ENCODE measurements at places on chromosomes 16 and 17.

DNA sequence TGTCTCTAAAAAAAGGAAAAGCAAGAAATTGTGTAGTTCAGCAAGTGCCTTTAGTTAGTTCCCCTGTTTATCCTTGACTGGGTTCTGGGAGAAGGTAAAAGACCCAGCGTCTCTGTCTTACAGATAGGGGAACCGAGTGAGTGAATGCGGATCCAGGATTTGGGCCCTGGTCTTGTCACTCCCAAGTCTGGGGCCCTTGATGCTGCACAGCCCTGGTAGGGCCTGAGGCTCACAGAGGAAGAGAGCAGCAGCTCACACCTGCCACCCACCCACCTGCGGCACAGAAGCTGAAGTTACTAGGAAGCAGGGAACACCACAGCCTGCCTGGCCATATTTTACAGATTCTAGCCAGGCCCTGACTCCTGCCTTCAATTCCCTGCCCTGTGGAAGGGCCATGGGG lies 22.2 kb downstream of the LASP1 start:
- DNase-seq = no peak

GRCh38 chr17:77677630-77678029 lies 280.9 kb upstream of the TNRC6C start:
- no peak for DNase-seq

DNA sequence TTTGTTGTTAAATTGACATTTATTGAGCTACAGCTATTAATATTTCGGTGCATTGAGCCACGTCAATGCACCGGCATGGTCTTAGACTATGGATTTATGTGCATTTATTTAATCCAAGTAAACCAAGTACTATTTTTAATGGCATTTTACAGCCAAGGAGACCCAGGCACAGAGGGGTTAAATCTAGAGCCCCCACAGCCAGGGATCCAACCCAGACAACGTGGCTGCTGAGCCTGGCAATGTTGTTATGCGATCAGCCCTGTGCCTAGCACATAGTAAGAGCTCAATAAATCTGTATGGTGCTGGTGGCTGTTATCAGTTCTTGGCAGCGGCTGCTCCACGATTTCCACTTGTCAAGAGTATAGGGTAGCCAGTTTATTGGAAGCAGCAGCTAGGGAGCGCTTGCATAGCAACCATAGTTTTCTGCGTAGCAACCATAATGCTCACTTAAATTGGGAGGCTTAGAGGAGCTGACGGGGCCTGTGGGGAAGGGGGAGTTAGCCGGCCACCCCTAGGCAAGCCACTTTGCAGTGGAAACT lies 541 bp upstream of the RBBP6 start:
- no peak for DNase-seq

- DNase-seq = no peak
Observed at GRCh38 chr17:17767154-17767869, 69.5 kb downstream of the SREBF1 start.

DNA sequence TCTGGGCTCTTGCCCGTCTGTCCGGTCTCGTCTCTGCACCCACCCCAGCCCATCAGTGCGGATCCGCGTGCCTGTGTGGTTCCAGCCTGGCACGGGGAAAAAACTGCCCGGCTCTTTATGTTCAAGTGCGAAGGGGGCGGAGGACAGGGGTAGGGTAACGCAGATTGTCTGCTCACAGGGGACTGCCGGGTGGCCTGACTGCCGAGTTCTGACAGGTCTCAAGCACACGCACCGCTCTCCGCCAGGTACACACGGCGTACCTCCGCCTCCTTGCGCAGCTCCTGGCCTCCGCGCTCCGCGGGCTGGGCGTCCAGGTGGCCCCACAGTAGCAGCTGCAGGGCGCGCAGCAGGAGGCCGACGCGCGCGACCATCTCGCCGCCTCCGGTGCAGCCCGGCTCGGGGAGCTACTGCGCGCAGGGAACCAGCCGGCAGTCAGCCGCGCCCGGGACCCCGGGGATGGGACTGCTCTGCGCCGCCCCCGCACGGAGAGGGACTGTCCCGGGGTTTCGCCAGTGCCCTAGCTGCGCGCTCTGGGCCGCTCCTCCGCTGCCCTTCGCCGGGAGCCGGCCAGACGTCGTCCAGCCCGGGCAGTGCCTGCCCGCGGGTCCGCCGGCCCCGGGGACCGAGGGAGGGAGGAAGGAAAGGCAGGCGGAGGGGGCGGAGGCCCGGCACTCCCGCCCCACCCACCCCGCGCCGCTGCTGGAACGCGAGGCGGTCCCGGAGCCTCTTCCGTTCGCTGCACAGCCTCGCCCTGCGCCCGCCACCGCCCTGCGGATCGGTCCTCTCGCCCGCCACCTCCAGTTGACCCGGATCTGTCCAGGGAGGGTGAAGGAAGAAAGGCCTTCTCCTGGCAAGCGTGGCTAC lies at the start of gene MMP28:
TSS of gene MMP28 (minus strand) at position 635 of the 864 bp plus-strand sequence. CDS start at position 371, 264 bp downstream.
- peak; percentile 53 for DNase-seq
